Anterior cingulate cortex (tissue), 58 donors: ENCODE measurements at places on chromosomes 6 and 20.

DNA sequence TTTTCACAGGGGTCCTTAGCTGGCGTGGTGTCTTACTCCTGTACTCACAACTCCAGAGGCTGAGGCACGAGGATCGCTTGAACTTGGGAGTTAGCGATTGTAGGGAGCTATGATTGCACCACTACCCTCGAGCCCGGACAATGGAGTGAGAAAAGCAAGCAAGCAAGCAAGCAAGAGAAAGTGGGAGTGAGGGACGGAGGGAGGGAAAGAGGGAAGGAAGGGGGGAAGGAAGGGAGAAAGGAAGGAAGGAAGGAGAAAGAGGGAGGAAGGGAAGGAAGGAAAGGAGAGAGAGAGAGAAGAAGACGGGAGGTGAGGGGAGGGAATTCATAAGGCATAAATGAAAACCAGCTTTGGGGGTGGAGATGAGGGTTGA lies 120.5 kb downstream of the TRIM27 start:
- no peak for DNase-seq

DNA sequence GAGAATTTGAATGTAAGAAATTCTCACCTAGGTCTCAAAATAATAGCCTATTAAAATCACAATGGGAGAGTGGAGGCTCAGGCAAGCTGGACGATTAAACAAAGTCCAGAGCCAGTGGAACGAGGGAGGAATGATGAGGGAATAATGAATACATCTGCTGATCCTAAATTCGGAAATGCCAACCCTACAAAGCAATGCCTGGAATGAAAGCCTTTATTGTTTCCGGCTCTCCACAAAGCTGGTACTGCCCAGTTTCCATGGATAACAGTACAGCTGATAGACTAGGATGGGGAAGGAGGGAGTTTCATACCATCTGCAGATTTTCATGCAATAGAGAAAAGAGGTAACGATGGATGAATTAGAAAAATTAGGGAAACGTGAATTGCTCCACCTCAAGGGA lies 356.1 kb downstream of the CBLN4 start:
- DNase-seq = no peak

DNA sequence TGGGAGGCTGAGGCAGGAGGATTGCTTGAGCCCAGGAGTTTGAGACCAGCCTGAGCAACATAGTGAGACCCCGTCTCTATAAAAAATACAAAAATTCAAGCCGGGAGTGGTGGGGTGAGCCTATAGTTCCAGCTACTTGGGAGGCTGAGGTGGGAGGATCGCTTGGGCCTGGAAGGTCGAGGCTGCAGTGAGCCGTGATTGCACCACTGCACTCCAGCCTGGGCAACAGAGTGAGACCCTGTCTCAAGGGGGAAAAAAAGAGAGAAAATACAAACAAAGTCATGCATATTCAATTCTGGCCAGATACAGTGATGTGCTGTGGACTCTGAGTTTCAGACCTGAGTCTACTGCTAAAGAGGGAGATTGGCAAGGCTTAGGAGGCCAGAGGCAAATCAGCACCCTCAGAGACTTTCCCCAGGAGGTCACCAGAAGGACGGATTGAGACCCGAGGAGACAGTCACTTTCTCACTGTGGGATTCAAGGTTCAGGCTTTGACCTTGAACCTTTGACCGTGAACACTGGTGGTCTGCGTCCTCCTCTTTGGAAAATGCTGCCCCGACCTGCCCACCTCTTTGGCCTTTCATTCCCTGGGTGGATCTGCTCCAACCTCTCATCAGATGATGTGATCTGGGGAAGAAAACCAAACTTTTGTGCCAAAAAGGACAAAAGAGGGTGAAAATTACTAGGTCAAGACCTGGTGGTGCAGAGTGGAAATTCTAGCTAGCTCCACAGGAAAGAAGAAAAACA lies 31.2 kb downstream of the TGM2 start:
- DNase-seq = no peak

- no peak for DNase-seq
Measured at GRCh38 chr6:168122521-168122920, 43.5 kb upstream of the FRMD1 start.

DNA sequence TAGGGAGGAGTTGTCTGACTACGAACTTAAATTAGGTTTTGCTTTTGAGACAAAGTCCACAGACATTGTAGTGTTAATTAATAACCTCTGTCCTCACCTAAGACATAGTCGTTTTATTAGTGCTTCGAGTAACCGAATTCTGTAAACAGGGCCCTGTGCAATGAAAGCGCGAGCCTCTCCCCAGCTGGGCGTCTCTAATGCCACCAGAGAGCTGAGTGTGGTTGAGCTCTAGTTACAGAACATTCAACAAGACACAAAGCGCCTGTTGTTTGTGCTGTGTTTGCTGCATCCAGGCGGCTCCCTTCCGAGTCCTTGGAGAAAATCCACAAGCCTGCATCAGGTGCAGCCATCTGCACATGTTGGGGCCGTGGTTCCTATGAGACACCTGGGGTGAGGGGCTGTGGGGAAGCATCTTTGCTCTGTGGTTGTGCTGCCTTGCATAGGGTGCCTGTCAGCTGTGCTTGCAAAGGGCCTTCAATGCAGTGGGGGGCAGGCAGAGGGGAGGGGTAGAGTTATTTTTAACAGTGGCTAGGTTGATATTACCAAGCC lies 63.9 kb downstream of the CD164 start:
- DNase-seq = peak; percentile 69

GRCh38 chr6:31453259-31453658 lies 44.7 kb upstream of the MICB start:
- DNase-seq = no peak

GRCh38 chr6:15793826-15794225 lies 131.0 kb upstream of the DTNBP1 start:
- no peak for DNase-seq

DNA sequence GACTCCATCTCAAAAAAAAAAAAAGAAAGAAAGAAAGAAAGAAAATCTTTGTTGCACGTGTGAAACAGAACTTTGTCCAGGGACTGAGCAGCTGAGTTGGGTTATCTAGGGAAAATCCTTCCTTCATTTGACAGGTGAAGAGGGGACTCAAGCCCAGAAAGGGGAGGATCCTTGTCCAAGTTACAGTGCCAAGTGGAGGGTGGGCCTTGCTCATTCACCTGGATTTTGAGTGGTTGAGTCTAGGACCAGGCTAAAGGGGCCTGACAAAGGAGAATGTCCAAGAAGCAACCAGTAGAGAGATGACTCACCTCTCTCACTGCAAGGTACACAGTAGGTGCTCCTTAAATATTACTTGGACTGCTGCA lies 2.7 kb downstream of the TGIF2 start:
- DNase-seq = no peak

DNA sequence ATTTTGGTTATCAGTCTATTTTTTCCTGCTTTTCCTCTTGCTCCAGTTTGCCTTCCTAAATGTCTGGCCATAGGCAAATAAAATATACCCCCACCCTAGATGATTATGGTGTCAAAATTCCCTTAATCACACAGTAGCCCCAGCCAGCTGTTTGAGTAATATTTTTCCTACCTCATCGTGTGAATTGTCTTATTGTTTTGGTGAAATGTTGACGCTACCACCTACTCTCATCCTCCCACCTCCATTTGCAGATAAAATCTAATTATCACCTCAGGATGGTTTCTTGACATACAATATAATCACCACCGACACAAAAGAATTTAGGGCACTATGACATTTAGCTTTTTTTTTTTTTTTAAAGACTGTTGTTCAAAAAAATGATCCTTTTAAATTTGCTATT lies 44.1 kb upstream of the FUCA2 start:
- DNase-seq = no peak

GRCh38 chr6:20534295-20535262 lies at the start of gene CDKAL1:
CDKAL1 (plus strand) TSS chr6:20534457; CDS start chr6:20546351, 11,894 bp downstream.
- peak; percentile 81 for DNase-seq

GRCh38 chr20:35395728-35396127 lies 16.0 kb downstream of the UQCC1 start:
- DNase-seq = no peak

DNA sequence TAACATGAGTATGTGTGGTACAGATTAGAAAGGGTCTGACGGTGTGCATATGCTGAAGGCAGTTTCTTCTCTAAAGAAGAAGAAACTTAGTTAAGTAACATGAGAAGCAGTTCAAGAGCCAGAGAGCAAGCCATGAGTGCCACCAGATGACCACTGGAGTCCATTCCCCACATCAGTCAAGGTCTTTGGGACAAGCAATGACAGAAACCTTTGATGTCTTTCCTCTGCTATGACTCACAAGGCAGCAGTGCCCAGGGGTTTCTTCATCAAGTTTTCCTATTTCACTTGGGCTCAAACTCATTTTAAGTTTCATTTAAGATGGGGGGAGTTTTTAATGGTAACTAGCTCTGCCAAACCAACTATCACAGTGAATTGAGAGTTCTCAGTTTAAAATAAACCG lies 303.8 kb upstream of the TBX18 start:
- no peak for DNase-seq

DNA sequence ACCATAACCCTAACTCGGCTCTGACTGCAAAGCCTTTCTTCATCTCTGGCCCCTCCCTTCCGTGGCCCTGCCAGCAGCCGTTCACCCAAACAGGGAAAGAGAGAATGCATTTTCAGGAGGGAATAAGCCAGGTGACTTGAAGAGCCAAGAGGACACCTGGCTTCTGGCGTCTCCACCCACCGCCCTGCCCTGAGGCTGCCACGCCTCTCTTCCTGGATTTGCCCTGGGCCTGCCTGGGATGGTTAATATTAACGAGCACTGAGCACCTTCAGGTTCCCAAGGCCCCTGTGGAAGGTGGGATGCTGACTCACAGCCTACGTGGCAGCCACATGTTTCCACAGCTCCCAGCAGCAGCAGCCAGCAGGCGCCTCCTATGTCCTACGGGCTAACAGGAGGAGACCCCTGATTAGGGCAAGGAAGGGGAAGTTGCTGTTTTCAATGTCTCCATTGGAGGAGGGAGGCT lies 138.0 kb upstream of the RREB1 start:
- no peak for DNase-seq

DNA sequence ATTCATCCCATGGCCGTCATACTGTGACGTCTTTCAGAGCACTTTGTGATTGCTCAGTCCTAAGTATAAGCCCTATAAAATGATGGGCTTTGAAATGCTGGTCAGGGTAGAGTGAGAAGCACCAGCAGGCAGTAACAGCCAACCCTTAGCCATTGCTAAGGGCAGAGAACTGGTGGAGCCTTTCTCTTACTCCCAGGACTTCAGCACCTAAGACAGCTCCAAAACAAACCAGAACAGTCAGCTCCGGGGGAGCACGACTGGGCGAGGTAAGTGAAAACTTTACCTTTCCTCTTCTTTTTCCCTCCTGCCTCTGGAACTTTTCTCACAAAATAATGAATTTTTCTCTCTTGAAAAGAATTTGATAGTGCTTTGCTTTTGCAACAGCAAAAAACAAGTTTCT lies at the start of gene VIP:
Gene VIP, plus strand, starts transcription at position 104 of the 400 bp plus-strand sequence. CDS start 1,381 bp downstream, outside the sequence.
- DNase-seq = no peak

DNA sequence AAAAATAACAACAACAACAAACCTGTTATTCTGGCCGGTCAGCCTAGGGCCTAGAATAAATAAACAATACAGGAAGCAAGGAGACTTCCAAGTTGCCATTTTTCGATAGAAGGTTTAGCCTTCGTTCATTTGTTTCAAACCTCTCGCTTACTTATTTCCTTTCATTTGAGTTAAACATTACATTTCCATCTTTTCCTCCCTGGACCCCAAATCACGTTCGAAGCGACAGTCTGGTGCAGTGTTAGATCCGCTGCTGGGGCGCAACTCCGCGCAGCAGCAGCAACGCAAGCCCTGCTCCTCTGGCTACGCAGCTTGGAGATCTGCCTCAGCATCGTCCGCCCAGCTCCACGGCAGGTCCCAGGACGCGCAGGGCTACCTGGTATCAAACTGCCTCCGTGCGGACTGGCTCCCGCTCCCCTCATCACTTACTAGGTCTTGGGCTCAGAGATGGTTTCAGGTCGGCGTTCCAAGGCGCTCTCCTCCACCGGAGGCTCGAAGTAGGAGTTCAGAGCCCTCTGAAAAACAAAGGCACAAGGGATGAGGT lies 530 bp downstream of the TDP2 start:
- DNase-seq = peak; percentile 56

DNA sequence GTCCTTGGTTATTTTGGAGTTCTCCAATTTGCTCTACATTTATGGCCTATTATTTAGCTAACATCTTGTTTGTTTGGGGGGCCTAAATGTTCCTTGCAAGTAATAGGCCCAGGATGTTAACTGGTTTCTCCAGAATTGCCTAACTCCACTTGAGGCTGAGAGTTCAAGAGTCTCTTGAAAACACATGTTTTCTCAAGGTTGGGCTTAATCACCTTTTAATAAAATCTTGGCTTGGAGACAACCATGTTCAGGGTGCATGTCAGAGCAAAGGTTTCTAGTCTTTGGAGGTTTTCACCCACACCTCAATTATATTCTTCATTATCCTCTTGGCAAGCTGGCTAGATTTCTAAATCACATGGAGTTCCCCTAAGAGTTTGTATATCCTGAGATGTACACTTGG lies 54.2 kb downstream of the KLHL31 start:
- no peak for DNase-seq

DNA sequence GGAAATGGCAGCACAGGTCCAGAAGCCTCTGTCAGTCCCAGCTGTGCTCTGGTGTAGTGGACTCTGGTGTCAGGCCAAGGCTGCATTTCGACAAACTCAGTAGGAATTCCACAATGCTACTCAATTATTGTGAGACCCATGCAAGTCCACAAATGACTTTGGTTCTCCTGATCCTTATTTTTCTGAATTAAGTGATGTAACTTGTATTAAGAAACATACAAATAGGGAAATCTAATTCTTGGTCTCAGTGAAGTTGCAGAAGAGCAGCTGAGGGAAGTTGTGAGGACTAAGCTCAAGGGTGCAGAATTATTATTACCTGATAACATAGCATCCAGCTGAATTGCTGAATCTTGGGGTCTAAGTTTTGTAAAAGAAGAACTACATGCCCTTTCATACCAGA lies 116.8 kb downstream of the MAFB start:
- no peak for DNase-seq

DNA sequence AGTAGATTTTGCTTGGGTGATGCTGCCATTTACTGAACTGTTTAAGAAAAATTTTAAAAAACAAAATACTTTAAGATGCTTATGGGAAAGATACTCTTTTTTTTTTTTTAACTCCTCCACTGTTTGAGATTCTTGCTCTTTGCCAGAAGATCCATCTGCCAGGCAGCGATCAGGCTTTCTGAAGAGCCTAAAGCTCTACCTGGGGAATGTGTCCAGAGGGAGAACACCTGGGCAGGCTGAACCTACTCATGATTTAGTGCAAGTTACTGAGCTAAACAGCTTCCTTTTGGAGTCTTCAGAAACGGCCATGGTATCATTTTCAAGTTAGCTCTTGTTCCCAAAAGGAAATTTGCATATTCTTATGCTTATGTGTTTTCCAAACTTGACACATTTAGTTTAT lies 23.5 kb upstream of the MLIP start:
- DNase-seq = no peak

DNA sequence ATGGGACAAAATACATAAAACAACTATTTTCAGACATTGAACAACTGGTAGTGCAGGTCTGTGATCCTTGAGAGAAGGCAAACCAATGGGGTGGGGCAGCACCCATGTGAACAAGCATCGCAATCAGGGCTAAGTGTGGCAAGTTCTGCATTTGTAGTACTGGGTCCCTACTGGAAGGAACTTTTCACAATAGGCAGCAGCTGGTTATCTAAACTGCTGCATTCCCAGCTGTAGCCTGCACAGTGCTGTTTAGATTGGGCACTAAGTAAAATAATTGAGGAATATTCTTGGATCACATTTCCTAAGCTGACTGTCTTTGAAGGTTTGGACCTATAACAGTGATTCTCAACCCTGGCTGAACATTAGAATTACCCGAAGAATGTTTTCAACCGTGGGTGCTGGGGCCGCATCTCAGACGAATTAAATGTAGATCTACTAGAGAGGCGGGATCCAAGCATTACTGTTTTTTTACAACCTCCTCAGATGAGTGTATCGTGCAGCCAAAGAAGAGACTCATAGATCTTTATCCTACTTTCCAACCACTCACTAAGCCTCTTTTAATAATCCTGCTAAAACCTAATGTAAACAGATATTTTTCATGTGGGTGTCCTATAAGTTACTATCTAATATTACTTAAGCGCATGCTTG lies 12.4 kb upstream of the MAP3K4 start:
- no peak for DNase-seq
